ENCODE measurements at places on chromosomes 11 and 22. TPM values are rescaled to one million over a fixed set of nuclear protein-coding genes. Genes with fewer than 3 reads are reported as not detected.

GRCh38 chr11:108758458-108758857 is 93.6 kb downstream of the DDX10 start:
- DNase-seq, result no peak

DNA sequence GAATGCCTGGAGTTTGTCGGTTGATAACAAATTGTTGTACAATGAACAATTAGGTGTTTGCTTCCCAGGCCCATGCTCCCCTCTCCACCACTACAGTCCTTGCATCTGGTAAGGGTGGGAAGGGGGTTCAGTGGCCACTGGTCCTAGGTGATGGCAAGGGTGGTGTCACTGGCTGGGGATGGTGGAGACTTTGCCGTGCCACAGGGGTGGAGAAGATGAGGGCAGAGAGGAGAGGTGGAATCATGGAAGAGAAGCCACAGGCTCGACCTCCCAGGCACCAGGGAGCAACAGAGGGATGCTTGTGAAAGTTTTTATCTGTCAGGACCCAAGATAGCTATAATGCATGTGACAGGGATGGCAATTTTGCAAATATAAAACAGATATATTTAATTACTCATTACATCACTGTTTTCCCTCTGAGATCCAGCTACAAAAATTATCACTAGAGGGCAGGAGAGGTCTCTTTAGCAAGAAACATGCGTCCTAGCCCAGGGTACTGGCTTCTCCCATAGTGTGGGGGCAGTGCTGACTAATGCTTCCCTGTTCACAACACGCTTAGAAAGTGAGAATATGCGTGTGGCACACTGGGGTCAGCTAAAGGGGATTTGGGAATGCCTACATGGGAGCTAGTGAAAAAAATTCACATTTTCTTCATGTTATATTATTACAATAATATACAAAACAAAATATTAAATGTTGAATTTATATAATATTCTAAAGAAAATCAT is 49.0 kb upstream of the AMPD3 start:
- DNase-seq, result peak; percentile 74

DNA sequence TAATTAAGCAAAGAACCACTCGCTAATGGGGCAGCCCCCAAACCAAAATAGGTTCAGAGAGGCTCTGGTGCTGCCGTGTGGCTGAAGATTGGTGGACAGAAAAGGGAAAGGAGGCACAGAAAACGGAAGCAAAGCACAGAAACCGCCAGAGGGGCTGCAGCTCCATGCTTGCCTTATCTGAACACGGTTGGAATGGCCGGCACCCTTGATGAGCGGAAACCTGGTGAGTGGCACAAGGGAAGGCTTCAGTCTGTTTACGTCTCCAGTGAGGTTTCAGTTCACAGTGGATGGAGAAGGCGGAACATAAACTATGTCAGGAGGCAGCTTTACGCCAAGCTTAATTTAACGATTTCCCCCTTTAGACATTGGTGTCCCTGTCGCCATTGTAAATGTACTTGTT is 5.2 kb upstream of the PRR33 start:
- DNase-seq, result no peak

GRCh38 chr11:7581021-7581590 is 67.3 kb downstream of the PPFIBP2 start:
- no peak for DNase-seq

DNA sequence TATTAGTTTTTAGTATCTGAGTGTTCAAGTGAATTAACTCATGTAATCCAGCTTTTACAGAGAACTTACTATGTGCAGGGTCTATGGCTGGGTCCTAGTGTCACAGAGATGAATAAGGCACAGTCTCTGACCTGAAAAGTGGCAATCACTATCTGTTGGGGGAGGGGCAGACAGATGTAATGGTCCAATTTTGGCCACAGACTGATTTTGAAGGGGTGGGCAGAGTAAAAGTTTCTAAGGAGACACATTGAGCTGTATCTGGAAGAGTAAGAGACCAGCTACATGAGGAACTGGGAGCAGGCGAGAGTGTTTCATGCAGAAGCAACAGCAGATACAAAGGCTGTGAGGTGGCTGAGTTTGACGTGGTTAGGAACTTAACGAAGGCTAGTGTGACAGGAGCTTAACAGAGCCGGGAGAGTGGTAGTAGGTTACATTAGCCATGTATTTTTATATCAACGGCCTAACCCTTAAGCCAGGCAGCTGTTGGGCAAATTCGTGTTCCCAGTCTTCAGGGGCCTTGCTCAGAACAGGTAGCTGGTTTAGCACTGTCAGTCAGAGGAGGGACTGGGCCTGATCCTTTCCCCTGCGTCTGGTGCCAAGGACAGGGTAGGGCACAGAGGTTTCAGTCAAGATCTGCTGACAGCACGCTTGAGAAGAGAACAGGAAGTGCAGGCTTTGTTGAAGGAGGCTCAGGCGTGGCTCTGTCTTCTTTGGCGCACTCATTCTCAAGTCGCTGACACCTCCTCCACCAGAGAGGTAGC is 1.4 kb upstream of the STIM1 start:
- DNase-seq, result no peak

GRCh38 chr11:68678031-68678441 is 6.3 kb upstream of the GAL start:
- no peak for DNase-seq

- no peak for DNase-seq
Observed at GRCh38 chr11:61778357-61778886, 14.0 kb downstream of the TMEM258 start.

GRCh38 chr11:109898592-109898991 is 194.6 kb upstream of the ZC3H12C start:
- no peak for DNase-seq

DNA sequence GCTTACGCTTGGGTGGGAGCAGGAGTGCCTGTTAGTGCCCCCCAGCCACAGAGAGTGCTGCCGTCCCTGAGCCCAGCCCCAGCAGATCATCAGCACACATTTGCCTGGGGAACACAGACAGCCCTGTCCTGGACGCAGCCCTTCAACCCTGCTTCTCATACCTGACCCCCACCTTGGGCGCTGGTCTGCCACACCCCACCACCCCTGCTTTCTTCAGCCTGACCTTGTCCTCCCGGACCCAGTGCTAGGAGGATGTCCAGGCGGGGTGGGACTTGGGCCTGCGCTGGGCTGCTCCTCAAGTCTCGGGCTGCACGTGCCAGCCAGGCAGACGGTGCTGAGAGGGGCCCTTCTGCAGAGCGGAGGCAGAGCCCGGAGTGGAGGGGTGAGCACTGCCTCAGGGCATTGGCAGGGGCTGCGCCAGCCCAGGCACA is 119.2 kb downstream of the KCNQ1OT1 start:
- no peak for DNase-seq

TRPM5 gene
- 0.08 TPM for polyA plus RNA-seq

- DNase-seq, result no peak
Observed at GRCh38 chr11:126583101-126583500, 227.6 kb downstream of the ST3GAL4 start.

FAT3 gene
- polyA plus RNA-seq, result 1.0 TPM

DNA sequence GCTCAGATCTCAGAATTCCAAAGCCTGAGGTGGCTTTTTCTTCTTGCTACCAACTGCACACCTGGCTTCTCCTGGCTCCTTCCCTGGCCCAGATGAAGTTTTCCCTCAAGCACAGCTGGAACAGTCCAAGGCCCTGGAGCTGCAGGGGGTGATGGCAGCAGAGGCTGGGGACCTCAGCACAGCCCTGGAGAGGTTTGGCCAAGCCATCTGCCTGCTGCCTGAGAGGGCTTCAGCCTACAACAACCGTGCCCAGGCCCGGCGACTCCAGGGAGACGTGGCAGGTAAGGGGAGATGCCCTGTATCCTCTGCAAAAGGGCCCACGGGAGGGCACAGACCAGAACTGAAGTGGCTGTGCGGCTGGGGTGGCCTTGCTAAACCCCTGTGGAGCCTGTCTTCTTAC is 1.2 kb downstream of the TTC36 start:
- DNase-seq, result no peak

GRCh38 chr11:46034041-46034440 is 87.2 kb downstream of the PHF21A start:
- no peak for DNase-seq

DNA sequence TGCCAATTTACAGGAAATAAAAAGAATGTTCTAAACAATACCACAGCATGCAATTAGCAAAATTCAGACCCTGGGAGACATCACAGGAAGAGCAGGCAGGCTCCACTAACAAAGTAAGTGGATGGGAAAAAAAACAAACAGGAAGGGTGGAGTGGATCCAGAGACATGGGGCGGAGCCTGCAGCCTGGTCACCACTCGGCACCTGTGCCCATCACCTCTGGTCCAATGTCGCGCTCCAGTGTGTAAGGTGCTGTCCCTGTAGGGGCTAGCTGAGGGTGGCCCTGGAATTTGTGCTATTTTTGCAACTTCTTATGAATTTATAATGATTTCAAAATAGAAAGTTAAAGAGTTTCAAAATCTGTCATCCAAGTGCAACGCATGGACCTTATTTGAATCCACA is 11.0 kb upstream of the MOB2 start:
- no peak for DNase-seq

OR5A1 gene
- not detected for polyA plus RNA-seq

- DNase-seq, result no peak
Observed at GRCh38 chr11:94725097-94725496, 43.1 kb upstream of the AMOTL1 start.

GRCh38 chr22:28917747-28918549 is 34.6 kb downstream of the ZNRF3 start:
- DNase-seq, result peak; percentile 56

DNA sequence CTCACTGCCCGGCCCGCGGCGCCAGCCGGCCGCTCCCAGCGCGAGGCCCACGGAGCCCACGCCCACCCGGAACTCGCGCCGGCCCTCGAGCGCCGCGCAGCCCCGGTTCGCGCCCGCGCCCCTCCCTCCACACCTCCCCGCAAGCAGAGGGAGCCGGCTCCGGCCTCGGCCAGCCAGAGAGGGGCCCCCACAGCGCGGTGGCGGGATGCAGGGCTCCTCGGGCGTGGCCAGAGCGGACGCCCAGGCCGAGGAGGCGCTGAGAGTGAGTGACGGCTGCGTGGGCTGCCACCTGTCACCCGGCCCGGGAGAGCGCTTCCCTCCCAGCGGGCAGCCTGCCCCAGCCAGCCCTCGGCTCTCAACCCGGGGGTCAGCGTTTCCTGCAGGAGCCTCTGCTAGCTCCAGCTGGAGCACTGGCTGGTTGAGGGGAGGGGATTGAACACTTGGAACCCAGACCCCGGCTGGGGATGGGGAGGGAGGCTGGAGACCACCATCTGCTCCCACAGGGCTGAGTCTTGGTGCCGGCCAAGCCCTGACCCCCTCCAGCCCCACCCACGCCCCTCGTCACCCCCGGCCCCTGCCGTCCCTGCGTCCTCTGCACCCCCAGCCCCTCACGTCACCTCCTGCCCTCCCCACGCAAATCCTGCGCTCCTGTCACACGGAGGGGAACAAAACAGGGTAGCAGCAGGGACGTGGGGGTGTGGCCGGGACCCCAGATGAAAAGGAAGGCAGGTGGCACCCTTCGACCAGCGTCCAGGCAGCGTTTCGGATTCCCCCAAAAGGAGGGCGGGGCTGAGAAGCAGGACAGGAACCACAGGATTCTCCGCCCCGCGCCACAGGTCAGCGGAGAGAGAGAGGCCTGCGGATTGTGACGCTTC is 157.0 kb downstream of the BRD1 start:
- no peak for DNase-seq

TST gene
- 21.1 TPM for polyA plus RNA-seq

KLHL35 gene
- polyA plus RNA-seq, result 6.6 TPM
